Suprapubic skin (tissue), 4 donors: ENCODE measurements at places on chromosomes 2 and 18. TPM values are rescaled to one million over a fixed set of nuclear protein-coding genes. Genes with fewer than 3 reads are reported as not detected.

The ABCB11 gene
- 0.29 TPM for total RNA-seq

The MLPH gene
- 27.2 TPM for total RNA-seq

The DAW1 gene
- total RNA-seq = 1.1 TPM

The EN1 gene
- 7.3 TPM for total RNA-seq

The SNORC gene
- 39.7 TPM for total RNA-seq

The FLACC1 gene
- total RNA-seq = 0.80 TPM

The KCNS3 gene
- 26.8 TPM for total RNA-seq

The TMEM178A gene
- 1.6 TPM for total RNA-seq

The IL36B gene
- total RNA-seq = 2.9 TPM

The IL36RN gene
- 73.9 TPM for total RNA-seq

The UGT1A5 gene
- 1.5 TPM for total RNA-seq

The RGPD3 gene
- total RNA-seq = 1.1 TPM

The TM4SF20 gene
- not detected for total RNA-seq

The IL1R2 gene
- 103 TPM for total RNA-seq

The HNMT gene
- total RNA-seq = 28.5 TPM

The NCOA1 gene
- total RNA-seq = 45.7 TPM

The ANO7 gene
- total RNA-seq = 1.4 TPM

The NAT8 gene
- not detected for total RNA-seq

The SPAST gene
- total RNA-seq = 22.3 TPM

The LYPD6 gene
- total RNA-seq = 0.93 TPM

The HTR2B gene
- total RNA-seq = not detected

The SERPINB10 gene
- total RNA-seq = 1.9 TPM

The QPCT gene
- 58.5 TPM for total RNA-seq

The UGT1A10 gene
- total RNA-seq = not detected

The CYRIA gene
- 1.8 TPM for total RNA-seq

The DSC3 gene
- total RNA-seq = 696 TPM

The UGT1A8 gene
- 0.47 TPM for total RNA-seq

The PRKAG3 gene
- total RNA-seq = not detected

The DDX1 gene
- total RNA-seq = 50.9 TPM

The LIMS4 gene
- total RNA-seq = not detected

The TP53I3 gene
- 15.5 TPM for total RNA-seq

The DRC1 gene
- total RNA-seq = not detected

The TRIM43B gene
- not detected for total RNA-seq

The POTEJ gene
- not detected for total RNA-seq

The SRD5A2 gene
- not detected for total RNA-seq

The CFC1 gene
- not detected for total RNA-seq

The REEP1 gene
- total RNA-seq = 0.34 TPM

The AP1S3 gene
- total RNA-seq = 2.7 TPM

The ALLC gene
- total RNA-seq = not detected

The SIX3 gene
- 0.38 TPM for total RNA-seq

The UGT1A4 gene
- total RNA-seq = 2.6 TPM

The KCNG2 gene
- total RNA-seq = not detected

The FBLN7 gene
- total RNA-seq = 5.8 TPM

The ACTG2 gene
- total RNA-seq = 26.7 TPM

The CHRNG gene
- total RNA-seq = not detected

The KCNIP3 gene
- 21.6 TPM for total RNA-seq

The TSPYL6 gene
- not detected for total RNA-seq

The CREG2 gene
- total RNA-seq = not detected

The MTLN gene
- total RNA-seq = 34.2 TPM

The SDC1 gene
- total RNA-seq = 258 TPM

The L3MBTL4 gene
- total RNA-seq = 12.9 TPM

The INPP5D gene
- total RNA-seq = 6.5 TPM

The EGR4 gene
- total RNA-seq = not detected

The UGT1A1 gene
- not detected for total RNA-seq

The SLC4A5 gene
- 3.2 TPM for total RNA-seq

The DOK6 gene
- total RNA-seq = 0.80 TPM

The MERTK gene
- total RNA-seq = 5.5 TPM
